Femur (tissue), 1 donor: ENCODE measurements at places on chromosomes 3 and 15.

GRCh38 chr3:179330438-179330837, 7.6 kb downstream of the ZNF639 start:
- DNase-seq = no peak

GRCh38 chr3:43894176-43895049, 203.7 kb downstream of the ABHD5 start:
- peak; percentile 84 for DNase-seq

GRCh38 chr3:187014417-187014864, 84.1 kb downstream of the ST6GAL1 start:
- no peak for DNase-seq

- peak; percentile 29 for DNase-seq
Observed at GRCh38 chr15:98292442-98293240, 332.1 kb downstream of the ARRDC4 start.

GRCh38 chr3:116614795-116615362, 94.7 kb upstream of the TUSC7 start:
- no peak for DNase-seq

- no peak for DNase-seq
Observed at GRCh38 chr3:141764986-141765385, 1.8 kb downstream of the GRK7 start.

DNA sequence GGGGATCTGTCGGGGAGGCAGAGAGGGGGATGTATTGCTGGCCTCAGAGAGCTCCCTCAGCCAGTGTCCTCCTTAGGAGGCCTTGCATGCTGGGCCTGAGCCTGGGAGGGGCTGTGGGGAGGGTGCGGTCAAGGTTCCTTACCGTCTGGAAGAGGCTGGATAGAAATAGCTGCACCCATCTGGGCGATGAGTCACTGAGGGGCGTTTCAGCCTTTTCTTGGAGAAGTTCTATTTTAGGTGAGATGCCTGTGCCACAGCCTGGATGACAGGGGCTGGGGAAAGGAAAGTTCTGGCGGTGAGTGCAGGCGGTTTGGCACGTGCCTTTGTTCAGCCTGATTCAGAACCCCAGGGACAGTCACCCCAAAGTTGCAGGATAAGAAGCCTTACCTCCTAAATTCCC, 35.7 kb upstream of the APEH start:
- DNase-seq = peak; percentile 57

- DNase-seq = no peak
Observed at GRCh38 chr3:101819649-101820206, 29.6 kb upstream of the NFKBIZ start.

- DNase-seq = no peak
Observed at GRCh38 chr3:143298886-143299535, 179.4 kb downstream of the CHST2 start.

GRCh38 chr3:111610189-111610588, 15.0 kb upstream of the ZBED2 start:
- DNase-seq = no peak

- DNase-seq = no peak
Observed at GRCh38 chr3:67418426-67419217, 235.8 kb downstream of the SUCLG2 start.

GRCh38 chr3:171996178-171996817, 43.1 kb upstream of the FNDC3B start:
- no peak for DNase-seq

DNA sequence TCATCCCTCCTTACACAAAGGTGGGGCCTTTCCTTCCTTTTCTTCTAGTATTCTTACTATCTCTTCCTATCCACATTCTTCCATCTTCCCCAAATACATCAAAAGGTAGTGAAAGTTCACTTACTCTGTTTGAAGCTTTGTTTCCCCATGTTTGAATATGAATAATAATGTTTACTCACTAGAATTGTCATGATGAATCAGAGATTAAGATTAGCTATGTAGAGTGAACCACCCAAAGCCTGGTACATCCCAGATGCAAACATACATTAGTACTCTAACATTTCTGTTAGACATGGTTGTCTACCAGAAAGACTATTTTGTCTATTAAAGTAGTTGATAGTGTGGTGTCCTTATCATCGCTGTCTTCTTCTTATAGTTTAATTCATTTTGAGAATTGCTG, 327.1 kb upstream of the TBC1D5 start:
- DNase-seq = no peak

GRCh38 chr3:45134758-45135521, 11.2 kb downstream of the CDCP1 start:
- no peak for DNase-seq

- DNase-seq = no peak
Observed at GRCh38 chr3:71311661-71312046, 271.9 kb downstream of the FOXP1 start.

GRCh38 chr15:64894395-64895056, 17.2 kb upstream of the ANKDD1A start:
- DNase-seq = no peak

DNA sequence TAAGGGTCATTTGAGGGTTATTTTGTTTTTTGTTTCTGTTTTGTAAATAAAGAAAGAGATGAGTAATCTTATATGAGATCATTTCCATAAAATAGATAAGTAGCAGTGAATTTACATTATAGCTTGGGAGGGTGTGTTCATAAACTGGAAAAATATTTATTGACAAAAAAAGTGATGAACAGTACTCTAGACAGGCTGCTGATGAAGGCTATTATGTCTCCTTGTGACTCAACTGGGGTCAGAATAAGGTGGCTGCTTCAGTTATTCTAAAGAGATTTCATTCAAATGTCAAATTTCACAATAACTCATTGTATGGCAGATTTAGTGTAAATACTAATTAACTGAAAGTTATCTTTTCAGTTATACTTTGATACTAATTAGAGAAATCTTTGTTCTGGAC, 251.1 kb upstream of the CMC1 start:
- no peak for DNase-seq

DNA sequence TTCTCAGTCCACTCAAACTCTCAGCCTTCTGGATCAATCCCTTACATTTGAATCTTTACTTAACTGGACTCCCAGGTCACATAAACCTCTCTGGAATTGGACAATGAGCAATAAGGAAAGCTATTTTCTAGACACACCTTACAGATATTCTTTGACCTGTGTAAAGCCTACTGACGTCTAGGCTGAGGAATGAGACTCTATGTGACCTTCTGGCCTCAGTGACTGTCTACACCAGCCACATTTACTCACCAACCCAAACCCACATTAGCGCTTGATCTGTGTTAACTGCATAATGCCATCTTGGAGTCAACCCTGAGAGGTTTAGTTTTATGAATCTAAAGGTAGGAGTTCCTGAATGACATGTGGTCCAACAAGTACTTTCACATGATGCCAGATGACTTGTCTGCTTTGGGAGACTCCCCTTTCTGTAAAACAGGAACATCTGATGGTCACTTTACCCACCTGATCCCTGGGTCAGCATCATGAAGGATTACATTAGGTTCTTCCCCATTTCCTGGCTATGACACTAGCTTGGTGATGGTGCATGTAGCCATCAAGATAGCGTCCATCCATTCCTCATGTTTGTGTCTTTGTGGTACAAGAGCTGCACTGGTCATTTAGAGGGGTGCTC, 11.4 kb upstream of the COMMD2 start:
- DNase-seq = no peak

DNA sequence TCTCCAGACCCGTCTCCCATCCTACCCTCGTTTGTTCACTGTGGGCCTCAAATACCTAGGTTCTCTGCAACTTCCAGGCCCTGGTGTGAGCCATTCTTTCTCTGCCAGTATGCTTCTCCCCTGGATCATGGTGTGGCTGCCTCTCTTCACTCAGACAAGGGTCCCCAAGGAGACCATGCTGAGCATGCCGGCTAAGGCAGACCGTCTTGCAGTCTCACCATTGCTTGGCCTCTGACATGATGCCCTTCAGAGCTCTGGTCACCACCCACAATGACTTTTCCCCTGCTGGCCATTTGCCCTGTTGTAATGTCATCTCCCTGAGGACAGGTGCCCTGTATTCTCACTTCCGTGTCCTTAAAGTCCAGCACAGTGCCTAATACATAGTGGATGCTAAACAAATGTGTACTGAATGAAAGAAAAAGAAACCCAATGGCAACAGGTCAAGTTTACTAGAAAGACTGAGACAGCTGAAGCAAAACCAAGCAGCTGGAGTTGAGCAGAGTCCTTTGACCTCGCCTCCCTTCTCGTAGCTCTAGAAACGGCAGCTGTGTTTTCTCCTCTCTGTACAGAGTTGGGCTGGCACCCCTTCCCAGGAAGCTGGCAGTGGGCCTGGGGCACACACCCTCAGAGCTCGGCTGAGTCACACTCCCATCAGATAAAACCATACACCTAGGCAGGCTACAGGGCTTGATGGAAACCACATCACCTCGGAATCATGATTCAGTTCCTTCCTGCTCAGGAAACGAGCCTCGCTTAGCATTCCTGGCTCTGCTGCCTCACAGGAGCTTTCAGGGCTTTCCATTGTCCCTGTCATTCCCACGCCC, 8.6 kb downstream of the TLR9 start:
- peak; percentile 83 for DNase-seq

DNA sequence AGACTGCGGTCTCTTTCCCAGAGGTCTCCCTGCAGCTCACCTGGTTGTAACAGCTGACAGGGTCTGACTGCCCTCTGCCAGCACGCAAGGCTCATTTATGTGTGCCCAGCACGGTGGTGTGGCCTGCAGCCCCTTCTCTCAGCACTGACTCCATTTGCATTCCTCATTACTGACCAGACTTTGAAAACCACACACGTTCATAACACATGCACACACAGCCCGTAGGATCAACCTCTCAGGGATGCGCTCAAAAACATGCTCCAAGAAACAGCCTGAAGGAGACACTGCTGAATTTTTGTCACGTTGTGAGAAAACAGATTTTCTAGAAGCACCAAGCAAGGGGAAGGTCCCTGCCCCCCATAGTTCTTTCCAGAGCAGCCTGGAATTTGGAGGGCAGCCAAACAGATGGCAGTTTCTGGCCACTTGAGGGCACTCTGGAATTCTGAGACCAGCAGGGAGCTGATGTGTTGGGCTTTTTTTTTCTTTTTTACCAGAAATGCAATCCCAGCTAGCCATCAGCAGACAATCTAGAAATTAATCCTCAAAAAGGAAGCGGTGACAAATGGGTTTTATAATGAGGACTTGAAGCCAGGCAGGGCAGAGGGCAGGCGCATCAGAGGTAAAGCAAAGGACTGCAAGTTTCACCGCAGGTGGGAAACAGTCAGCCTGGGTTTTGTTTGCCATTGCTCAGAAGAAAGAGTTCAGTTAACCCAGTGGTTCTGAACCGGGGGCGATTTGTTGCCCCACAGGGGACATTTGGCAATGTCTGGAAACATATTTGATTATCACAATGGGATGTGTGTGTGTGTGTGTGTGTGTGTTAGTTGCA, 170.5 kb upstream of the PROK2 start:
- peak; percentile 88 for DNase-seq

DNA sequence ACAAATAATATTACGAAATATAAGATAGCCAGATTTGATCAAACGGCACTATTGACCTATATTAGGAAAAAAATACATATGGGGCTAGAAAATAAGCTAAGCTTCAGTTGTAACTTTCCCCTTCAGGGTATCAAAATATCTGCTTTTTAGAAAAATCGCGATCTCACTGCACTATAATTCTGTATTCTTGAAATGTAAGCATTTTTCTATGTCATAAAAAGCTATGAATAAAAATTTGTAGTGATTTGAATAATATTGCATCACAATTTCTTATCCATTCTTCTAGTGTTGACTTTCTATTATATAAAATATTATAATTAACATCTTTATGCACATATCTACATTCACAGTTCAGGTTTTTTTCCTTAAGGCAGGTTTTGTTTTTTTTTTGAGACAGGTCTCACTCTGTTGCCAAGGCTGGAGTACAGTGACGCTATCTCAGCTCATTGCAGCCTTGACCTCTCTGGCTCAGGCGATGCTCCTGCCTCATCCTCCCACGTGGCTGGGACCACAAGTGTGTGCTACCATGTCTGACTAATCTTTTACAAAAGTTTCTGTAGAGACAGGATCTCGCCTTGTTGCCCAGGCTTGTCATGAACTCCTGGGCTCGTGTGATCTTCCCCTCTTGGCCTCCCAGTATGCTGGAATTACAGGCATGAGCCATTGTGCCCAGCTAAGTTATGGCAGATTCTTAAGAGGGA, 21.6 kb downstream of the EMC4 start:
- no peak for DNase-seq

- no peak for DNase-seq
Observed at GRCh38 chr3:37819591-37819990, 42.1 kb upstream of the CTDSPL start.

- DNase-seq = no peak
Observed at GRCh38 chr15:49843725-49844124, 222.9 kb downstream of the DTWD1 start.

DNA sequence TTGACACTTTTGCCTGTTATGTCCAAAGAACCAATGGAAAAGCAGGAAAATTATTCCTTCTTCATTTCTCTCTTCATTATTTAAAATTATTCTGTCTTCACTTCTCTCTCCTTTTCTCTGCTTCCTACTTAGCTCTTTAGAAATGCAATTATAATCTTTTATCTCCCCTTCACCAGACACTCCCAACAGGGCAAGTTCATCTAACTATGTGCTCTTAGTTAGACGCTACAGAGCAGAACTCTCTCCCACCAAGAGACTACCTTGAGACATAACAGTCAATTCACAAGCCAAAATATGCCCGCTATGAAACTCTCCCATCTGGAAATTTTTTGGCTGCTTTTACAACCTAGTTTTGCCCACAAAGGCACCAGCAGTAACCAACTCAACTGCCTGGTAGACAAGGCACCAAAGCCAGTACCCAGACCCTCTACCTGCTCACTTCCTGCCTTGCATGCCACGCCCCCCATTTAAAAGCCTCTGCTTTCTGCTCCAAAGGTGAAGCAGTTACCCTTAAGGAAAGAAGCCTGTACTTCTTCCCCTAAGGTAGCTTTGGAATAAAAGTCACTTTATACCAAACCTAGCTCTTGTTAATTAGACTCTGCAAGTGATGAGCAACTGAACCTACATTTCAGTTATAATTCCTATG, 28.1 kb downstream of the CCRL2 start:
- DNase-seq = no peak

DNA sequence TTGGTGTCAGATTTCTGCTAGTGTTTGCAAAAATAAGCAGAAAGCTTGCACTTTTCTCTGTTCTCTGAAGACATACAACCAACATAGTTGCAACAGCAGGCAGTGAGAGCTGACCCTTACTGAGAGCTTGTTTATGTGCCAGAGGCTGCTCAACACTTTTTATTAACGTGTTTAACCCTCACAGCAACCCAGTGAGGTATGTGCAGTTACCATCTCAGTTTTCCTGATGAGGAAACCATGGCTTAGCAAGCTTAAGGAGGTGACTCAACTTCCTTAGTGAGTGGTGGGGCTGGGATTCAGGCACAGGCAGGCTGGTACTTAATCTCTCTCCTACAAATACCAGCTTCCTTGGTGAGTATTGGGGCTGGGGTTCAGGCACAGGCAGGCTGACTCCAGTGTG, 158.1 kb upstream of the CTDSPL start:
- no peak for DNase-seq

- no peak for DNase-seq
Observed at GRCh38 chr3:187685948-187686347, 15.8 kb upstream of the SST start.
